Suprapubic skin (tissue), 4 donors: ENCODE measurements at places on chromosomes 5 and 9. TPM values are rescaled to one million over a fixed set of nuclear protein-coding genes. Genes with fewer than 3 reads are reported as not detected.

The DMRT3 gene
- total RNA-seq = not detected

The CDC14B gene
- total RNA-seq = 11.2 TPM

DNA sequence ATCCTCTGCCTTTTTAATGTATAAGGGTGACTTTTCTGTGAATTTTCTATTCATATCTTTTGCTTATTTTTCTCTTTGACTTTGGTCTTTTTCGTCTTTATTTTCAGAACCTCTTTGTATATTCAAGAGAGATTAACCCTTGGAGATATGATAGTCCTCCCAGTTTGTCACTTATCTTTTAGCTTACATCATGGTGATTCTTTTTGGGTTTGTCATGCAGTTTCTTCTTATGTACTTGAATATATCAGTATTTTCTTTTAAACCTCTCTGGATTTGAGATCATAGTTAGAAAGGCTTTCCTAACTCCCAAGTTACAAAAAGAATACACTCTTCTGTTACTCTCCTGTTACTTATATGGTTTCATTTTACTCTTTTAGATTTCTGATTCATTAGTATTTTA, 27.5 kb upstream of the GPR21 start:
- H3K4me3 ChIP-seq = no peak overlapping the region
- peaks cover 30% of the 10 kb centered on the region for H3K36me3 ChIP-seq
- no peaks in the 10 kb centered on the region for H3K27me3 ChIP-seq
- H3K4me1 ChIP-seq = no peaks in the 10 kb centered on the region
- DNase-seq = no peak

- H3K27me3 ChIP-seq = no peaks in the 10 kb centered on the region
- peaks cover 20% of the 10 kb centered on the region for H3K4me1 ChIP-seq
- H3K36me3 ChIP-seq = no peaks in the 10 kb centered on the region
- no peak for DNase-seq
Measured at GRCh38 chr5:56681346-56681745, 134.0 kb upstream of the MAP3K1 start.

DNA sequence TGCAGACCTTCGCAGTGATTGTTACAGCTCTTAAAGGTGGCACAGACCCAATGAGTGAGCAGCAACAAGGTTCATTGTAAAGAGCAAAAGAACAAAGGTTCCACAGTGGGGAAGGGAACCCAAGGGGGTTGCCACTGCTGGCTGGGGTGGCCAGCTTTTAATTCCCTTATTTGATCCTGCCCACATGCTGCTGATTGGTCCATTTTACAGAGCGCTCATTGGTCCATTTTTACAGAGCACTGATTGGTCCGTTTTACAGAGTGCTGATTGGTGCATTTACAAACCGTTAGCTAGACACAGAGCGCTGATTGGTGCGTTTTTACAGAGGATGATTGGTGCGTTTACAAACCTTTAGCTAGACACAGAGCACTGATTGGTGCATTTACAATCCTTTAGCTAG, 360.6 kb upstream of the DAB2 start:
- no peaks in the 10 kb centered on the region for H3K4me1 ChIP-seq
- H3K27ac ChIP-seq = no peak overlapping the region
- no peak overlapping the region for H3K4me3 ChIP-seq

The ADAMTS12 gene
- 0.81 TPM for total RNA-seq

The PRRX2 gene
- total RNA-seq = 11.1 TPM

GRCh38 chr9:21968331-21969010, 25.7 kb downstream of the CDKN2A start:
- H3K27me3 ChIP-seq = peaks cover 99% of the 10 kb centered on the region
- DNase-seq = peak; percentile 65
- H3K27ac ChIP-seq = no peak overlapping the region
- H3K36me3 ChIP-seq = no peaks in the 10 kb centered on the region
- peaks cover 37% of the 10 kb centered on the region for H3K4me1 ChIP-seq
